ENCODE measurements at places on chromosomes 11 and 22. TPM values are rescaled to one million over a fixed set of nuclear protein-coding genes. Genes with fewer than 3 reads are reported as not detected.

DNA sequence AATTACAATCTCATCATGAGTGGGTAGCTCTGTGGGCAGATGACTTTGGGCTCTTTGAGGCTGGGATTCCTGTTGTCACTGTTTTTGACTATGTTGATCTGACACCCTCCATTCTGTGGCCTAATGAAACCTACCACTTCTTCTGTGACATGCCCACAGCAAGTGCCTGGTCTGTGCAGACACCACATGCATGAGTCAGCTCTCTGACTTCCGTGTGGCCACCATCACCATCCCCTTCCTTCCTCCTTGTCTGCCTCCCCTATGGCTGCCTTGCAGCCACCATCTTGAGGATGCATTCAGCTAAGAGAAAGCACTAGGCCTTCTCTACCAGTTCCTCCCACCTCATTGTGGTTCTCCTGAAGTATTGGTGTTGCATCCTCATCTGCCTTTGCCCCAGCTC is 15.3 kb upstream of the OR10V1 start:
- DNase-seq, result no peak

GRCh38 chr11:41508121-41508520 is 48.7 kb upstream of the LRRC4C start:
- no peak for DNase-seq

DNA sequence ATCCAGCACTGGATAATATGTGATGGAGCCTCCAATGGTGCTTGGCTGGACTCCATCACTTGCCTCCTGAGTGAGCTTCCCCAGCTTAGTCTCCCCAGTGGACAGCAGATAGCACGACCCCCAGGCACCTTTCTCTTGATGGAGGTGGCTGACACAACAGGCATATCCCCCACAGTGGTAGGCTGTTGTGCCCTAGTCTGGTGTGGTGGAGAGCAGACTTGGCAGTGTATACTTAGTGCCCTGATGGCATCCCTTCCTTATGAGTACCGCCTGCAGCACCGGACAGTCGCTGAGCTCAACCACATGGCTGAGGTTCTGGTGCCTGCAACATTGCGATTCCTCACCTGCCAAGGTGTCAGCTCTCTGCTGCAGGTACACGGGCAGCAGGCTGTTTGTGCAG is 50.1 kb downstream of the DNHD1 start:
- DNase-seq, result no peak

DNA sequence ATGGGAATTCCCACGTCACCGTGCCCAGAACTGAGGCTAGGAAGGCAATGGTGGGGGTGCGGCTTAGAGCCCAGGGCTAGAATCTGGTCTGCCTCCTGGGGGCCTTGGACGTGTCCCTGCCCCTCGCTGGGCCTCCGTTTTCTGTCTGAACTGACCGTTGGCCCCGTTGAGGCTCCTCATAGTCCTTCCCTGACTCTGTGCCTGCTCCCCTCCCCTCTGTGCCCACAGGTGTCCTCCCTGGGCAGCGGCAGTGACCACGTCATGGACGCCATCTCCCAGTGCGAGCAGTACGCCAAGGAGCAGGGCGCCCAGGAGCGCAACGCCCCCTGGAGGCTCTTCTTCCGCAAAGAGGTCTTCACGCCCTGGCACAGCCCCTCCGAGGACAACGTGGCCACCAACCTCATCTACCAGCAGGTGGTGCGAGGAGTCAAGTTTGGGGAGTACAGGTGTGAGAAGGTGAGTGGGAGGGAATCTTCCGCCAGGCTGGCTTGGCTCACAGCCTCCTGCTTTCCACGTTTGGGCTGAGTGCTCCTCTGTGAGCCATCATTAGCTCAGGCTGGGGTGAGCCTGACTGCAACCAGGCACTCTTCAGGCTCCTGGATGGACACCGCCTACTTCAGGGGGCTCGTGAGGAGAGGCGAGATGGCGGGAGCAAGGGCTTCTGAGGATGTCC is 63.9 kb downstream of the MYO7A start:
- DNase-seq, result no peak

DNA sequence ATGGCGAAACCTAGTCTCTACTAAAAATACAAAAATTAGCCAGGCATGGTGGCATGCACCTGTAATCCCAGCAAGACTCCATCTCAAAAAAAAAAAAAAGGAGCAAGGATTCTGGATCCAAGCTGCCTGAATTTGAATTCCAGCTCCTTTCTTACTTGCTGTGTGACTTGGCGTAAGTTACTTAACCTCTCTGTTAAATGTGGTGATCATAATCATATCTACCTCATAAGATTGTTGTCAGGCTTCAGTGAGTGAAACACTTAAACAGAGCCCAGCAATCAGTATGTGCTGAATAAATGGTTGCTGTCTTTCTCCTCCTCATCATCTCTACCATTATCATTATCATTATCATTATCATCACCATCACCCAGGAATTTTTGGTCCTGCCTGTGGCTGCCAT is 2.7 kb downstream of the MB start:
- DNase-seq, result no peak

- no peak for DNase-seq
These were observed 82.1 kb downstream of the FBLN1 start for GRCh38 chr22:45584621-45585436.

DNA sequence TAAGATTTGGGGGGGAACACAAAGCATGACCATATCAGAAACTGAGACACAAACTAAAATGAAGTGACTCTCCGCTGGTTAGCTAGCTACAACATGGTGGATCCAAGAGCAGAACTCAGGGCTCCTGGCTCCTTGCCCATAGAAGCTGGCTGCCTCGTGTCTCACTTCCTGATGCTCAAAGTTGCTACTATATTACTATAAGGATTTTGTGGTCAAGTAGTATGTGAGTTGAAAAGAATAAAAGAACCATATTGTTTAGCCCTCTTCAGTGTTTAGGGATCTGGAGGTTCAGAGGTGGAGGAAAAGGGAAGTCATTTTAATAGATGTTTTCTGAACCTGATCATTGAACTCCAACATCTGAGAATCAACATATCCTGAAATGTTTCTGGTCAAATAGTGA is 16.9 kb upstream of the SIK2 start:
- no peak for DNase-seq

GRCh38 chr11:75468534-75469340 is 35.7 kb upstream of the KLHL35 start:
- peak; percentile 70 for DNase-seq

- no peak for DNase-seq
These were observed 100.1 kb downstream of the MIAT start for GRCh38 chr22:26757496-26757895.

GRCh38 chr11:116981266-116981885 is 116.9 kb downstream of the SIK3 start:
- DNase-seq, result no peak

DNA sequence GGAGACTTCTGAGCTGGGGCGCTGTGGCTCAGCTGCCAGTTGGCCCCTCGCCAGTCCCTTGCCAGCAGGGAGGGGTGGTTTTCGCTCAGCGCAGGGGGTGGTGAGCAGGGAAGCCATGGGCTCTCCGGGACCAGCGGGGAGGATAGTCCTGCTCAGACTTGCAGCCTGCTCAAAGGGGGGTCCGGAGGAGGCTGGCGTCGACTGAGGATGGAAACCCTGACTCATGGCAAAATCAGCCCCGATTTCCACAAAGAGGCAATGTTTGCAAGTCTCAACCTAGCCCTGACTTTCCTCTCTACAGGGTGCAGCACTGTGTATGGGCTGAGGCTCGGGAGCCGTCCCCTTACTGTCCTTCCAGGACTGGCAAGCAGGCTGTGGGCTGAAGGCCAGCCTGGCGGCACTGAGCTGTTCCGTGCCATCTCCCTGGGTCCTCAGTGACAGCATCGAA is 35.1 kb downstream of the FBLN1 start:
- peak; percentile 46 for DNase-seq

DNA sequence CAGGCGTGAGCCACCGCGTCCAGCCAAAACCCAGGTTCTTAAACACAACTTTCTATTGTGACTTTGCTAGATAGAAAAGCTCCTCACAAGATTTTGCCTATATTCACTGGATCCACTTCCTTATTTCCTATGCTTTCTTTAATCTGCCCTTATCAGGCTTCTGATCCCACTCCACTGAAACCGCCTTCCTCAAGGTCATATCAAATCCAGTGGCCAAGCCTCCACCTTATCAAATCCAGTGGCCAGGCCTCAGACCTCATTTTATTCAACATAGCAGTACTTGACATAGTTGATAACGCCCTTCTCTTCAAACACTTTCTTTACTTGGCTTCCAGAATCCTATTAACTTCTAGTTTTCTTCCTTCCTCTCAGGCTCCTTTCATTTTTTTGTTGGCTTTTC is 29.5 kb downstream of the DIXDC1 start:
- DNase-seq, result no peak

GRCh38 chr11:124346311-124346955 is 26.4 kb upstream of the OR8D2 start:
- no peak for DNase-seq

GRCh38 chr22:37940698-37941376 is 12.6 kb downstream of the C22orf23 start:
- no peak for DNase-seq

- DNase-seq, result no peak
These were observed 186.5 kb downstream of the HIPK3 start for GRCh38 chr11:33443684-33444083.

GRCh38 chr11:106305458-106305857 is 228.0 kb downstream of the AASDHPPT start:
- DNase-seq, result no peak

DNA sequence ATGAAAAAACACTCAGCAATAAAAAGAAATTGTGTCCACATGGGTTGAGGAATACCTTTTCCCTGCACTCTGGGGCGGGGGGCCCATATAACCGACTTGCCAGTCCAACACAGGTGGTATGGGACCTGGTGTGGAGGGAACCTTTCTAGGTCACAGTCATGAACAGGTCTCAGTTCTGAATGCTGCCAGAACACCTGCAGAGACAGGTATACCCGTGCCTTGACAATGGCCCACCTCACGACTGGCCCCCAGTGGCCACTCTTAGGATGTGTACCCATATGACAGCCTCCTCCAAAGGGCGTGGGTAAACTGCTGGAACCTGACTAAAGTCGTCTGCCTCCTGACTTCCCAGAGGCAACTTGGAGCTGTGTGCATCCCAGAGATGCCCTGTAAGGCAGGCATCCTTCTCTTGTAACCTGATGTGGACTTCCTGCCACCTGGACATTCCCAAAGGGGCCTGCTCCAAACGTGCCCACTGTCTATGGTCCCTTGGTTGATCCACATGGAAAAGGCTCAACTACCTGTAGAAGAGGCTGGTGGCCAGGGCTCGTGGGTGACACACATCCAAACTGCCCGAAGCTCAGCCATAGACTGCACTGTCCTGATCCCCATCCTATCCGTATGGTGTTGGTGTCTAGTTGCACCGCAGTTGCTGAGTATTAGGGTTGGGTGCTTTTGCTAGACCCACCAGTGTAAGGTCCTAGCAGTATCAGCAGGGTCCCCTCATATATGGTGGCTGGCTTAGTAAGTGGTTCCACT is 859.3 kb downstream of the BRD1 start:
- peak; percentile 5 for DNase-seq

GRCh38 chr11:71504531-71504930 is 22.5 kb upstream of the KRTAP5-7 start:
- no peak for DNase-seq

DNA sequence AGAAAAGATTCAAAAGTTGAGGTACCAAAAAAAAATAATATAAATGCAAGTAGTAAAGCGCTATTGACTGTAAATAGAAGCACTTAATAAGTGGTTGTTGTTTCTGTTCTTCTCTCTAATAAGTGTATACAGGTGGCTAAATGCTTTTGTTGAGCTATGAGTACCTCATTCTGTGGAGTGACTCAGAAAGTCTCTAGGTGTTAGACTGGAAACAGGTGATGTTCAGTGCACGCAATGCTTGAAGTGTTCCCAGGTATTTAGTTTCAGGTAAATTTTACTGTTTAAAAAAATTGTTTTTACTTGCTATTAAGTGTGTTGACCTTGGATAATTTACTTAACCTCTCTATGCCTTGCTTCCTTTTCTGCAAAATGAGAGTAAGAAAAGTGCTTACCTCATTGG is 24.2 kb downstream of the POU2AF3 start:
- no peak for DNase-seq

OR2AT4 gene
- not detected for total RNA-seq

TUBGCP6 gene
- total RNA-seq, result 18.3 TPM

CTSF gene
- total RNA-seq, result 48.6 TPM

PKDREJ gene
- 0.08 TPM for total RNA-seq

C11orf86 gene
- not detected for total RNA-seq

NCR3LG1 gene
- 0.80 TPM for total RNA-seq

GLYAT gene
- total RNA-seq, result not detected

MPEG1 gene
- total RNA-seq, result 9.5 TPM

PHOX2A gene
- total RNA-seq, result not detected

CALCA gene
- total RNA-seq, result not detected

VPS26B gene
- total RNA-seq, result 37.6 TPM
